NCI-H2029 treated with DMSO at 0.1 percent for 48 hours (cell line): ENCODE measurements at places on chromosomes 13 and 19.

GRCh38 chr13:108044954-108045353 lies 170.4 kb downstream of the LIG4 start:
- no peak for DNase-seq

GRCh38 chr13:44434766-44435141 lies 61.1 kb downstream of the SERP2 start:
- DNase-seq, result no peak

DNA sequence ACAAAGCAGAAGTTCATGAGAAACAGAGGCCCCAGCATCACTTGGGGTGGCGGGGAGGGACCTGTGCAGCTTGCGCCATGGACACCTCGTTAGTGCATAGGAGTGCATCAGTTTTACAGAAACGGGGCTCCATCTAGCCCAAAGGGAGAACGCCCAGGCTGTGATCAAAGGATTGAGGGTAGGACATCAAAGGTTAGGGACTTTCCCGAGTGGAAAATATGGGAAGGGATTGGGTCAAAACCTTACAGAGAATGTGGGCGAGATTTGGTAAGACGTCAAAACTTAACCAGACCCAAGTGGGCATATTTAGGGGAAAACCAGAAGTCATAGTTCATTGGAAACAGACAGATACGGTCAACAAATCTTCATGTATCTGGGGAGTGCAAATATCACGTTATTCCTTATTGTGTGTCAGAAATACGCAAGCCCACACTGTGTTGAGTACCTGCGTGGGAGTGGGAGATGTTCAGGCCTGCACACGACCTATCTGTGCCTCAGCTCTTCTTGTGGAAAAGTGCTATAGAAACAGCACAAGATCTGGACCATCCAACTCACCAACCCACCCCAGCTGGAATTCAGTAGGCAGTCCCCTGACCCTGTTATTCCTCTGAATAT lies 9.4 kb upstream of the GRAMD1A start:
- no peak for DNase-seq

DNA sequence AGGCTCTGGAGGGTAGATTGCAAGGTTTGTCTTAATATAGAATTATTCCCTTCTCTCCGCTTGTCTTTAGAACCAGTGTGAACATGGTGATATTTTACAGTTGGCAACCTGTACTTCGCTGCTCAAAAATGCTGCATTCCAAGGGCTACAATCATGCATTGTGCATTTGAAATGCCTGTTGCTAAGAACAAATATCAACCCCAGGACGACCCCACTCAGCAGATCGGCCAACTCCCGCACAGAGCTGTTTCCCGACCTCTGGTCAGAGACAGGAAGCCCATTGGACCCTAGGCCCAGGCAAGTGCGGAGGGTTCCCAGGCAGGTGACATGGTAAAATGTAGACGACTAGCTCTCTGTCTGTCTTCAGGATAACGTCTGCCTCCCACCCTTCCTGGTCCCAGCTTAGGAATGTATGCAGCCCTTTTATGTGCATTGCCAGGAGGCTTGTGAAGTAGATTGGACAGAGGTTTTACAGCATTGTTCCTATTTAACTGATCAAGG lies 263.5 kb downstream of the FOXO1 start:
- no peak for DNase-seq

- DNase-seq, result no peak
Observed at GRCh38 chr13:40792284-40793051, 3.1 kb downstream of the SLC25A15 start.

- DNase-seq, result no peak
Observed at GRCh38 chr19:18898081-18898606, 2.2 kb upstream of the CERS1 start.
